ENCODE measurements at places on chromosomes 5 and 9.

- no peak for DNase-seq
Observed at GRCh38 chr5:71816307-71816706, 97.2 kb downstream of the CARTPT start.

DNA sequence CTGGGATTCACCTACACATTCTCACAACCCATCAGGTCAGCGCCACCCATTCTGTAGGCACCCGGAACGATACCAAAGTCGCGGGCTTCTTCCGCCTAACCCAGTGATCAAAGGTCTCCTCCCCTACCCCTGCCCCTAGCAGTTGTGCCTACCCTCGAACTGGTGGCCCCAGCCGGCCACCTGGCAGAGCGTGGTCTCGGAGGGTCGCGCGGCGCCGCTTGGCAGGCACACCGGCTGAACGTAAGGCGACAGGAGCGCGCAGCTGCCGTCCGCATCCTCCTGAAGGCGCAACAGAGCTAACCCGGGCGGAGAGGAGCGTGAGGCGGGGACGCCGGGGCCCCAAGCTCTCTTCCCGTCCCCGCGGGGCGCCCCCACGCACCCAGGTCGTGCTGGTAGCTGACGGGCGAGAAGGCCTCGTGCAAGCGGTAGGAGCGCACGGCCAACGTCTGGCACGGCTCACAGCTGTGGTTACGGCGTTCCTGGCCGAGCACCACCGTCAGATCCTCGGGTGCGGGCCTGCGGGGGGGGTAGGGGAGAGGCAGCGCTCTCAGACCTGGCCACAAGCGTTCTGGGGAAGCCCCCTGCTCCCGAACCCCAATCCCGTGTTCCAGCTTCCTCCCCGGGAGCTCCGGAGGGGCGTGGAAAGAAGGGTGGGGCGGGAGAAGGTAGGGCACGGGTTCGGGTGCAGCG is 2.8 kb upstream of the PFN3 start:
- no peak for DNase-seq

- DNase-seq = no peak
Observed at GRCh38 chr5:68154119-68154857, 61.3 kb upstream of the PIK3R1 start.

DNA sequence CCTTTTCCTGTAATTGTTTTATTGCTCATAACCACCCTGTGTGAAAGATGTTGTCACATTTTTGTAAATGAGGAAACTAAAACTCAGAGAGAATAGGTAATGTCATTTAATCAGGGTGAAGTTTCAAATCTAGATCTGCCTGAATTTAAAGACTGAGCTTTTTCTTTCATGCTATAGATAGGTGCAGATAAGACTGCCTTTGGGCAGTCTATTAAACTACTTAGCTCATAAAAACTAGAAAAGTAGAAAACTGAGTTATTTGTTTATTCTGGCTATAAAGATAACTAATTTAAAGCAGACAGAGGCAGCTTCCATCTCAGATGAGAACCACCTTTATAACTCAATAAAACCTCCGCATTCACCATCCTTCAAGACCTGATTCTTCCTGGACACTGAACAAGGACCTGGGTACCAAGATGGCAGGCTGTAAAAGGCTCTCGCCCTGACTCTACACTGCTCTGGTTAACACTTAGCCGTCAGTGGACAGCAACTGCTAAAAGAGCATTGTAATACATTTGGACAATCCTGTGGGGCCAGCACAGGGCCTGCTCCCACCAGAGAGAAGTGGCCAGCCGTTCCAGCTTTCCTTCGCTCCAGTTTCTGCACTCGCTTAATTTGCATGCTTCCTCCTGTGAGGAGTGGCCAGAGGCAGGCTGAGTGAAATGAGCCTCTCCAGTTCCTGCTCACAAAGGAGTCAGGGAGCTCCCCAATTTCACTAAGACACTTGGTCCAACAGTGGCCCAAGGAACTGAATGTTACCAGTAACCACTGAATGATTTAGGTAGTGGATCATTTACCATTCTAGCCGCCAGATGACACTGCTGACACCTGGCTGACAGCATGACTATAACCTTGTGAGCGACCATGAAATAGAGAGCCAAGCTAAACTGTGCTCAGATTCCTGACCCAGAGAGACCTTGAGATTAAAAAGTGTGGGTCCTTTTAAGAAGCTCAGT is 566.4 kb downstream of the EFNA5 start:
- DNase-seq = no peak

DNA sequence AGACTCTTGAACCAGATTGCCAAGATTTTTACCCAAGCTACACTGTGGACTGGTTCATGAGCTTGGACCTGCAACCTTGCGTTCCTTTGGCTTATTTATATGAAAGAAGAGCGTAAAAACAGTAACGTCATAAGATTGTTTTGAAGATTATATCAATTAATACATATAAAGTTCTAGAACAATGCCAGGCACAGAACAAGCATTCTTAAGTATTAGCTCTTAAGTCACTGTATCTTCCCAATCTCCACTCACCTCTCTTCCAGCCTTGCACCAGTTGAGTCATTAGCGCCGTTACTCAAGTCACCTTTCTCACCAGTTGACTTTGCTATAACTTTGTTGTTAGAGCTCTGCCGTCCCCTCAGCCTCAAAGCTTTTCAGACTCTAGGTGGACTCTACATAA is 415.7 kb downstream of the PLK2 start:
- DNase-seq = no peak

DNA sequence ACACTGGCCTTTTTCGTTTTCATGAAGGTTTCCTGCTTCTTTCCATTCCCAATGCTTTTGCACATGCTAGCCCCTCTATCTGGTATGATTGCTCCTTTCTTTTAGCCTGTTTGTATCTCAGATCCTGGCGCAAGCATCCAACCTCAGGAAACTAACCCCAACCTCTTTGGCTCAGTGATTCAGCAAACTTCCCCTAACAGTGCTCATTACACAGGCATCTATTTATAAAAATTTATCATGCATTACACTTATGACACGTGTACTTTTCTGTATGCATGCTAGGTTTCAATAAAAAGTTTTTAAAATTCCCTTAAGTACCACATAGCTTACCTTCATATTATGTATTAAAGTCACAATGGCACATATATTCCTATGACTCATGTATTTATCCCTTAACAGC is 218.9 kb downstream of the EPB41L4A start:
- no peak for DNase-seq
